ENCODE measurements at places on chromosomes 12 and 14.

- DNase-seq, result no peak
Measured at GRCh38 chr12:92929983-92930382, 888 bp upstream of the EEA1 start.

DNA sequence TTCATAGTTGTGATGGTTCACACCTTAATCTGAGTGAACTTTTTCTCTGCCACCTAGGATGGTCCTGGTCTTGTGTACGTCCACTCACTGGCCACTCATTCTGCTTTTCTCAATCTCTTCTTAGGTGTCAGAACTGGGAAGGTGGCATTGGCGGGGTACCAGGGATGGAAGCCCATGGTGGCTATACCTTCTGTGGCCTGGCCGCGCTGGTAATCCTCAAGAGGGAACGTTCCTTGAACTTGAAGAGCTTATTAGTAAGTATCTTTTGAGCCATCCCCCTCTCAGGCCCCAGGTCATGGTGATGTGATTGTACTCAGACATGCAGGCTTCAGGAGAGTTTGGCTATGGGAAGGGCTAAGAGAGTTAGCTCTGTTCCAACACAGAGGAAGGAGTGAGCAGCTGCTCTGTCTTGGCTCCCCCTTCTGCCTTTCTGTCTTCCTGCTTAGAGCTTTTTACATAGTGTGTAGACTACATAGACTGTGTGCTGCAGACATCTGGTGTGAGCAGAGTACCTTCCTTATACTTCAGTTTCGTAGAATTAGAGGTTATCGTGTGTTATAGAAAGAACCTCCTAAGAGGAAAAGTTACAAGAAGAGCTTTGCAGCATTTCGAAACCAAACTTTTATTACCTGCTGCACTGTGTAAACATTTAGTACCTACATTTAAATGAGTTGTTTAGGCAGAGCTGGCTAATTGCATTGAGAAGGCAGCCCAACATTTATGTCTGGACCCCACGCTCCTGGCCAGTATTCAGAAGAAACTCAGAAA, 54.2 kb downstream of the FNTB start:
- no peak for DNase-seq

- DNase-seq, result no peak
Measured at GRCh38 chr12:95424271-95424994, 49.5 kb upstream of the METAP2 start.

- no peak for DNase-seq
Measured at GRCh38 chr12:94760786-94761185, 110.4 kb upstream of the TMCC3 start.

DNA sequence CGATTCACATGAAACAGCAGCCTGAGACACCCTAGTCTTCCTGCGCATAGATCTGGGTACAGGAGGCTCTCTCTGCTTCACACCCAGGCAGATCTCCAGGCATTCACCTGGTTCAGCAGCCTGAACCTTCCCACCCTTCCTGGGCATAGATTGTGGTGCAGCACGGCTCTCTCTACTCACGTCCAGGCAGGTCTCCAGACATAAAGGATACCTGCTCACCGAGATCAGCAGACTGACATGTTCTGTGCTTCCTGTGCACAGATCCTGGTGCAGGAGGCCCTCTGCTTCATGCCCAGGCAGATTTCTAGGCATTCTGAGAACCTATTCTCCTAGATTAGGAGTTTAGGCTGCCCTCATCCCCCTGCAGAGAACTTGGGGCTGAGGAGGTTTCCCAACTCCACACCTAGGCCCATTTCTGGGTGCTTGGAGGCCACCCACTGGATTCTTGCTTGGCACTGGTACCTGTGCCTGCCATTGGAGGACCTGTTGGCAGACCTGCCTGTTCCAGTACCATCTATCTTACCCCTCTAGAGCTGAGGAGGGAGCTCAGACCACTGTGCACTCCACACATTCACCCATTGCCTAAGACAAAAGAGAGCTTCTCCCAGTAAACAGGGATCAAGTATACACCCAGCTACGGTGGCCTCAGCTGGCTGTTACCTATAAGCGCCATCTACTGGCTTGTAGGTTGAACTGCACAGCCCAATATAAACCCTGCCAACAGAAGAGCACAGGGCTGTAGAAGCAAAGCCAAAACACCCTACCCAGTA, 28.0 kb upstream of the GARIN6 start:
- peak; percentile 15 for DNase-seq

- DNase-seq, result no peak
Measured at GRCh38 chr12:49345825-49346658, 646 bp upstream of the DNAJC22 start.

- no peak for DNase-seq
Measured at GRCh38 chr12:107225635-107226034, 132.3 kb upstream of the CRY1 start.

DNA sequence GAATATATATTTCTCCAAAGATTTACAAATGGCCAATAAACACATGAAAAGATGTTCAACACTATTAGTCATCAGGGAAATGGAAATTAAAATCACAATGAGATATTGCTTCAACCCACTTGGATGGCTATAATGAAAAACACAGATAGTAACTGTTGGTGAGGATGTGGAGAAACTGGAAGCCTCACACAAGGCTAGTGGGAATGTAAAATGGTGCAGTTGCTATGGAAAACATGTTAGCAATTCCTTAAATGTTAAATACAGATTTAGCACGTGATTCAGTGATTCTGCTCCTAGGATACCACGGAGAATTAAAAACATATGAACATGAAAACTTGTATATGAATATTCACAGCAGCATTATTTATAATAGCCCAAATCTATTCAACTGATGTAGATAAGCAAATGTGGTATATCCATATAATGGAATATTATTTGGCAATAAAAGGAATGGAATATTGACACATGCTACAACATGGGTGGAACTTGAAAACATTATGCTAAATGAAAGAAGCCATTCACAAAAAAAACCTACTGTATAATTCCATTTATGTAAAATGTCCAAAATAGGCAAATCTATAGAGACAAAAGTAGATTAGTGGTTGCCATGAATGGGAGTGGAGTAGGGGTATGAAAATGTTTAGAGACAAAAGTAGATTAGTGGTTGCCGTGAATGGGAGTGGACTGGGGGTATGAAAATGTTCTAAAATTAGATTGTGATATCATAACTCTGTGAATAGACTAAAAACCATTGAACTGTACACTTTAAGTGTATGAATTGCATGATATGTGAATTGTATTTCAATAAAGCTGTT, 227.1 kb upstream of the DDHD1 start:
- no peak for DNase-seq

- no peak for DNase-seq
Measured at GRCh38 chr14:104112609-104113571, 25.5 kb upstream of the KIF26A start.

DNA sequence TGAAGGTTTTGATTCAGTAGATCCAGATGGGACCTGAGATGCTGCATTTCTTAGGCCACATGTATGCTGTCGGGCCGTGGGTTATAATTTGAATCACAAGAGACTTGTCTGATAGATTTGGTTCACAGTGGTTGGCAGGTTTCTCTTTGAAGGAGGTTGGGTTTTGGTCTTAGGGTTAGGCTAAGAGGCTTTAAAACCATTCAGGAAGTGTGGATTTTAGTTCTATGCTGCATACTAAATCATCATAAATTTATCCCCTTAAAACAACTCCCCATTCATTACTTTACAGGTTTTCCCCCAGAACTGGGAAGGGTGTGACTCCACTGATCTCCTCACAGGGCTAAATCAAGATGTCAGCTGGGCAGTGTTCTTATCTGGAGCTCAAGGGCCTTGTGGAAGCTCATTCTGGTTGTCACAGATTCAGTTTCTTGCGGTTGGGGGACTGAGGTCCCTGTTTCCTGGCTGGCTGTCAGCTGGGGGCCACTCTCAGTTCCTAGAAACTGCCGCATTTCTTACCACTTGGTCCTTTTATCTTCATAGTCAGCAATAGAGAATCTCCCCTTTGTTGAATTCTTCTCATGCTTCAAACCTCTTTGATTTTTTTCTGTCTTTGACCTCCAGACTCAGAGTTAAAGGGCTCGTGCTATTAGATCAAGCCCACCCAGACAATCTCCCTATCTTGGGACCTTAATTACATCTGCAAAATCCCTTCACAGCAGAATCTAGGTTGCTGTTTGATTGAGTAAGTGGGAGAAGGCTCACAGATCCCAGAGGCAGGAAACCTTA, 20.6 kb upstream of the PCNX1 start:
- DNase-seq, result no peak

- no peak for DNase-seq
Measured at GRCh38 chr14:70808416-70809224, 693 bp downstream of the MAP3K9 start.

DNA sequence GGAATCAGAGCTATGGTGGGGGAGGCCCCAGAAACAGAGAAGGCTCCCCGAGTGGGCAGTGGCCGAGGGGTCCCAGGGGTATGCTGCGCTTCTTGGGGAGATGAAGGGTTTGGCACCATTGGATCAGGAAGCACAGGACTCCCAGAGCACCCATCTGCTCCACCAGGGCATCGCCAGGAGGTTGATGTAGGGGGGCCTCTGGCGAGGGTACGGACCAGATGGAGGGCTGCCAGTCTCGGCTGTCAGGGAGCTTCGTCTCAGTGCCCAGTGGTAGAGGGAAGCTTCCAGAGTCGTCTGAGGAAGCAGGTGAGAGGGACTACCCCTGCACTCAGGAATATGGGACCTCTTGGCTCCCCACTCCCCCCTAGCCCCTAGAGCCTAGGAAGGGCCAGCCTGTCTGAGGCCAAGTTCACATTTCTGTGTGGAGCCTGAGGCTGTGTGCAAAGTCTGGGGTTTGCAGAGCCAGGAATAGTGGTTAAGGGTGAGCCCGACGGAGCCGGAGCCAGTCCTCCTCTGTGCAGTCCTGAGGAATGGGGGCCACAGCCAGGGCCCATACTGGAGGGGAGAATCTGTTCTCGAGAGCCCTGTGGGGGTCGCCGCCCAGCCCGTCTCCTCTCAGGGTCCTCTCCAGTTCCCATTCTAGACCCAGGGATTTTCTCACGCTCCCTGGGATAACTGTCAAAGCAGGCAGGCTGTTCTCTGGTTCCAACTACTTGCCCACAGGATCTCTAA, 10.2 kb downstream of the SLC48A1 start:
- peak; percentile 13 for DNase-seq

DNA sequence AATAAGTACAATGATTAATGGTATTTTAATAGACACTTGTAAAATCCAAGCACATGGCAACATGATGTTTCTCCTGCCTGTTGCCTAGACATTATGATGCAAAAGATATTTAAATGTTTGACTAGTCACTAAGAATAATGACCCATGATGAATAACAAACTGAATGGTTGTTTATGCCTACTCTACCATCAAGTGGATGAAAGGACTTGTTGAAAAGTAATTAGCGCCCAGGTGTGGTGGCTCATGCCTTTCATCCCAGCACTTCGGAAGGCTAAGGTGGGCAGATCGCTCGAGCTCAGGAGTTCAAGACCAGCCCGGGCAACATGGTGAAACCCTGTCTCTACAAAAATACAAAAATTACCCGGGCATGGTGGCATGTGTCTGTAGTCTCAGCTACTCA, 30.7 kb downstream of the KIF21A start:
- no peak for DNase-seq

Data from NCI-H1694 treated with DMSO at 0.1 percent for 48 hours (cell line).